GM13976 (cell line): ENCODE measurements at places on chromosomes 4 and X.

DNA sequence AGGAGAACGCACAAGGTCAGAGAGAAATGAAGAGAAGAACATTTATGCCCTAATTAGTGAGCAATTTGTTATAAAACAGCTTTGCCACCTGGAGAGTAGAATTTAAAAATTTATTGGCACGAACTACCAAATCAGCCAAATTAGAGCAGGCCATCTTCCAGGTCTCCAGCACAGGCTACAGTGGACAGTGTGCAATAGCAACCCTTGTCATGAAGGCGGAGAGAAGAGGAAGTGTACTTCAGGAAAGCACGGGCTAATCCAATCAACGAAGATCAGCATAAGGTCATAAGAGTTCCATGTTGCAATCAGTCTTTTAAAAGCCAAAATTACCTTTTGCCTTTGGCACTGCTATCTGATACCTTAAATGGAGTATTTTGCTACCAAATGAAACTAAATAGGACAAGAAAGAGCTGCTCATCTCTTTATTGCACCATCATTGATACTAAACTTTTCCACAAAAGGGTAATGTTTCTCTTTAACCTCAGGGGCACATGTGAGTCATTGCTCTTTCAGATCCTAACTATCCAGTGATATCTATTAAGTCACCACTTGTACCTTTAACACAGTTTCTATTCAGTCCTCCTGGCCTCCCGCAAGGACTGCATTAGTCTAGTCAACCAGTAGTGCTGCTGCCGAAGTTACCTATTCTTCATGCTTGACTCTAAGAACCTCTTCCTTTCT is 19.9 kb downstream of the ANK2 start:
- DNase-seq = no peak

DNA sequence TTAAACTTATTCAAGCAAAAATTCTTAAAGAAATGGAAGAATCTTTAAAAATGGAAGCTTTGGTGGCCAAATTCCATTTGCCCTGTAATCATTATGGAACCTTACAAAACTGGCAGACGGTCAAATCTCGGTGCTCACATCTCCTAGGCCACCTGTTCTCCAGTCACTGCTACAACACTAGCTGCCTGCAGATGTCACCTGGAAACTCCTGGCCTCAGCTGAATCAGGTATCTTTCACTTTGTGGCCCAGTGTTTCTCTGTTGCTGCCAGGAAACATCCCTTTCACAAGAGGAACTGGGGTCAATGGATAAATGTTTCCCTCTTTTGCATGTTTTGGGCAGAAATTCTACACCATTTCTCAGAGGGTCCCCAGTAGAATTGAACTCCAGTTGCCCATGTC is 4.2 kb upstream of the CXCL3 start:
- DNase-seq = no peak

- DNase-seq = no peak
These were observed 23.5 kb downstream of the FMR1 start for GRCh38 chrX:147935156-147935758.

GRCh38 chr4:74111990-74112389 is 13.0 kb upstream of the CXCL2 start:
- no peak for DNase-seq

GRCh38 chr4:61068745-61069144 is 131.4 kb upstream of the ADGRL3 start:
- no peak for DNase-seq

- DNase-seq = peak; percentile 7
These were observed 38.1 kb downstream of the FRG2 start for GRCh38 chr4:189988877-189989431.

DNA sequence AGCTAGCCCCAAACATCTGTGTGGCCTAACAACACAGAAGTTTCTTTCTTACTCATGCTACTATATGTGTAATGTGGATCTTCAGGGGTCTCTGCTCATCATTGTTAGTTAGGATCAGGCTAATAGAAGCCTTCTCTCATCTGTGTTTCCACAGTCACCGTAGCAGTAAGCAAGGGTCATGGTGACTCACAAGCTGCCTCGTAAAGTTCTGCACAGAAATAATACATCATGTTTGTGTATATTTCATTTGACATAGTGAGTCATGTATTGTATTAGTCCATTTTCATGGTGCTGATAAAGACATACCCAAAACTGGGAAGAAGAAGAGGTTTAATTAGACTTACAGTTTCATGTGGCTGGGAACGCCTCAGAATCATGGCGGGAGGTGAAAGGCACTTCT is 38.7 kb downstream of the SLC4A4 start:
- no peak for DNase-seq

DNA sequence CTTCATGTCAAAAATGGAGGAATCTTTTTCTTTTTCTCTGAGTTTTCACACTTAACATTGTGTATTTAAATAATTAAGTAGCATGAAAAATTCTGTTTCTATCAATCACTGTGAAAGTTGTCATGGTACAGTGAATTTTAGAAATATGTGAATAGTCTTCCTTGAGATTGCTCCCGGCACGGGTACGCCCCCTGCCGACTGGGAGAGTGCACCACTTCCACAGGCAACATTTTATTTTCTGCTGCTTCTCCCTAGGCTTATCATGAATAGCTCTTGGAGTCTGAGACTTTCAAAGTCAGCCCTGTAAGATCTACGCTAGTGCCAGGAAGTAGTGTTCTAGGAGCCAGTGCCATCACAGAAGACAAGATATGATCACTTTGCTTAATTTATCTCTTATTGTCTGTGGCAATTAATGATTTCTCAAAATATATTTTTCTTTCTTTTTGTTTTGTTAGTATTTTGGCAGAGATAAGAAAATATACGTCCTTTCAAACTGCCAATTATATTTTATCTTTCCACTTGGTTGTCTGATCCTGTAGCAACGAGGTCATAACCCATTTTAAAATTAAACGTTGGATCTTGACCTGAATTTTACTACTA is 763.8 kb upstream of the AADAT start:
- DNase-seq = peak; percentile 23

GRCh38 chrX:3230496-3230895 is 116.0 kb downstream of the MXRA5 start:
- no peak for DNase-seq

DNA sequence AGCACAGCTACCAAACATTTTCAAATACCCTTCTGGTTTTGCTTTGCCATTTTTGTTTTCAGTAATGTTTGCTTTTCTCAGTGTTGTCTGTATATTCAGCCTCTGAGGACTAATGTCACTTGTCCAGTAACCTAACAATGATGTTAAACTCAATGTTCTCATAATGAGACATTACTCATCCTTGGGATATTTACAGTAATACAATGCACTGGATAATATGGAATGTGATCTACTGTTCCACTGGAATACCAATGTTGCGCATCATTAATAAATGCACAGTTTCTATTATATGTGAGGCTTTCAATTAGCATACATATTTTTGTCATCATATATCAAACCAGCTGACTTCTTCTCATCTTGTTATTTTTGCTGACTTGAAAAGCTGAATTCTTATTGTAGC is 259.1 kb downstream of the SH2D1A start:
- DNase-seq = no peak

GRCh38 chrX:141214196-141214595 is 28.1 kb downstream of the SPANXC start:
- no peak for DNase-seq

- no peak for DNase-seq
These were observed 174.5 kb downstream of the CPE start for GRCh38 chr4:165553221-165553810.

DNA sequence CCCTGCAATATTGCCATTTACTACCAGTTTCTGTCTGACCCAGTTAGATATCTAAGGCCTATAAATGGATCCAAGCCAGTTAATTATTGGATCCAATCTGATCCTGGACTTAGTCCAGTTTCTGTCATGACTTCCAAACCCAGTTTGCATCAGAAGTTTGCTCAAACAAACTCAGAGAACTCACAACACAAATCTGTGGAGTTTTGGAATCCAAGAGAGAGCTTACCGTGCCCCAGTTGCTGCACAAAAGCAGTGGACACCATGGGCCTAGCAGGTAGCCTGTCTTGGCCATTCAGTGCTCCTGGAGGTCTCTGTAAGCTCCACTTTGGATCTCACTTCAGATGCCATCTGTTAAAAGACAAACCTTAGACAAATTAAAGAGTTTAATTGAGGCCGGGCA is 174.5 kb downstream of the AASDH start:
- DNase-seq = no peak

DNA sequence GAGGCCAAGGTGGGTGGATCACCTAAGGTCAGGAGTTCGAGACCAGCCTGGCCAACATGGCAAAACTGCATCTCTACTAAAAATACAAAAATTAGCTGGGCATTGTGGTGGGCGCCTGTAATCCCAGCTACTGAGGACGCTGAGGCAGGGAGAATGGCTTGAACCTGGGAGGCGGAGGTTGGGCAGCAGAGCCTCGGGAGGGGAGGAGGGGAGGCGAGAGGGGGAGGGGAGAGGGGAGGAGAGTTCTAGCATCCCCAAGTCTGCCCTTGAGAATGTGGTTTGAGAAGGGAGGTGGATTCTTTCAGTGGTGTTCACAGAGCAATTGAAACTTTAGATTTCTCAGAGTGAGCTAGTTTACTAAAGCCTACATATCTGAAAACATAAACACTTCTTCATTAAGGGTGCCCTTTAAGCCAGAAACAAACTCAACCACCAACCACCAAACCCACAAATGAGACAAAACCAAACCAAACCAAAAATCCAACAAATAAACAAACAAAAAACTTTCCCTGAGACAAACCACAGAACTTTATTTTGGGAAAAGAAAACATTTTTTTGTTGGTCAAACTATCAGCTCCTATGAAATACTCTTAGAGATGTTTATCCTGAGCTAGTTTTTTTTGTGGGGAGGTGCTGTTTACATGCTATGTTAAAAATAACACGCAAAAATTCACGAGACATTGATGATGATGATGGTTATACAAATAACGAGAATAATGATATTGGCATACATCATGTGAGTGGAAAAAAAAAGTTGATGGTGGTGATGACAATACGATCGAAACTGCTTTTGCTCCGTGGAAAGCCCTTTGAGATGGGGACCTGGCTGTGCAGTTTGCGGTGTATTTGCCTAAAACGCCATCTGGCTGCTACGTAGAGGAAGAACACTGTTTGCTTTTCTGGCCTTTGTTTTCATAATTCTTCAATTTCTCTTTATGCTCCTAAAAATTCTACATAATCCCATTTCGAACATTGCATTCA is 98.2 kb upstream of the PRKX start:
- DNase-seq = peak; percentile 64

GRCh38 chrX:107672955-107673378 is 44.7 kb downstream of the PRPS1 start:
- peak; percentile 68 for DNase-seq

- DNase-seq = no peak
These were observed 409.8 kb downstream of the AR start for GRCh38 chrX:67953658-67954057.

DNA sequence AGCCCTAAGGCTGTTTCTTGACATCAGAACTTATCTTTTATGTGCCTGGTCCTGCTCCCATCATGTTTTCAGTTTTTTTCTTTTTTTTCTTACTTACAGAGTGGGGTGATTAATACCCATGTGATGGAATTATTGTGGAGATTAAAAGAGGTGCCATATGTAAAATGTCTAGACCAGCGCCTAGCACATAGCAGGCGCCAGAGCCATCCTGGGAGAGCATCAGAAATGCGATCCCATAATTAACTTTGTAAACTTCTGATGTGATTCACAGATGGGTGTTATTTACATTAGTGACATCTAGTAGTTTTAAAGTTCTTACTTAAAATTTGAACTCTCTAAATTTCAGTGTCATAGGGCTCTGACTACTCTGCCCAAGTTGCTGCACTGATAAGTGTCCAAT is 66.2 kb upstream of the PGRMC2 start:
- no peak for DNase-seq

GRCh38 chr4:38235354-38235753 is 275.2 kb downstream of the PTTG2 start:
- no peak for DNase-seq

- DNase-seq = peak; percentile 75
These were observed at the start of gene BEX2 for GRCh38 chrX:103310555-103311398. TSS of gene BEX2 (minus strand) at chrX:103310990. CDS start at chrX:103309976, 1,014 bp downstream.

- DNase-seq = no peak
These were observed 12.2 kb upstream of the TMPRSS11B start for GRCh38 chr4:68257719-68258118.

DNA sequence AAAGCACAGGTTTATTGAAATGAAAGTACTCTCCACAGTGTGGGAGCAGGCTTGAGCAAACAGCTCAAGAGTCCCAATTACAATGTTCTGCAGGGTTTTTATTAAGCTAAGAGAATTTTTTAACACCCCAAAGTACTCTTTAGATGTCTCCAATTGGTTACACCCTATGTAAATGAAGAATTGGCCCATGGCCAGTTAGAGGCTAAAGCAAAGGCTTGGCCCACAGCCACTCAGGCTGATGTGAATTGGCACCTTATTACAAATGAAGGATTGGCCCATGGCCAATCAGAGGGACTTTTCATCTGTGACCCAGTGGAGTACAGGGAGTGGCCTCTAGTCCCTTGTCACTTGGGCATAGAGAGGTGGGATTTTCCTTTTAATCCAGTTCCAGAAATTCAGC is 30.1 kb upstream of the IQCM start:
- no peak for DNase-seq

- no peak for DNase-seq
These were observed 840.8 kb upstream of the HTR2C start for GRCh38 chrX:113743069-113743468.

- no peak for DNase-seq
These were observed 36.0 kb upstream of the CBR4 start for GRCh38 chr4:169045862-169046584.

GRCh38 chr4:159266981-159267868 is 164.3 kb downstream of the RAPGEF2 start:
- no peak for DNase-seq

GRCh38 chr4:182265881-182266280 is 22.7 kb downstream of the TENM3 start:
- no peak for DNase-seq

DNA sequence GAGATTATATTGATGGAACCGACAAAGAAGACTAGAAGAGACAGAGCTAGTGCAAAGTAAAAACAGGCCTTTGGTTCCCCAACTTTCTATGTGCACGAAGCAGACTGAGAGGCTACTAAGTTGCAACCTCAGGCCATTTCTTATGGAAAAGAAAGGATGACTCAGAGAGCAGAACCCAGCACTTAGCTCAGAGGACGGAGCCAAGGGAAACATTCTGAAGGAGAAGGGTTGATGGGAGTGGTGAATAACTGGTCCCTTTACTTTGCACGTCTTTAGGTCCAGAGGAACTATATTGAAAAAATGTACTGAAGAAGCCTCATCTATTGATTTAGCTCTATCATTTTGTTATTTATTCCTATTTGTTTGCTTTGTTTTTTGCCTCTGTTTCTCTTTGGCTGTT is 182.1 kb downstream of the CPE start:
- no peak for DNase-seq

DNA sequence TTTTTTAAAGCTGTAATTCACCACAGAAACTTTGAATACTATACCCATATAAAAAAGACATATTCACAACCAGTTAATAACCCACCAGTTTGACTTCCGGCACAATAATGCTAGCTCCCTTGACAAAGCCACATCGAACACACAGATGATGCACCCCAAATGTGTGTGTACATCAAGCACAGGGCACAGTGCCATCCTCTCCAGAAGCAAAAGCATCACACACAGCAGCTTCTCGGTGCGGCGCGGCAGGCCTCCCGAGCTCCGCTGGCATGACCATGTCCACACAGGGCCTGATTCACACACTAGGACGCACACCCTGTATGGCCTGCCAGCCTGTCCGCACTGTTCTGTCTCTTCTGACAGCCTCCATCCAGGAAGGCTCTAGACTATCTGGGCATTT is 88.0 kb downstream of the LEF1 start:
- DNase-seq = no peak

GRCh38 chr4:10743357-10743756 is 58.8 kb upstream of the CLNK start:
- DNase-seq = no peak

GRCh38 chr4:85600501-85600900 is 125.6 kb downstream of the ARHGAP24 start:
- DNase-seq = no peak
